CD8-positive, alpha-beta T cell (primary cell): ENCODE measurements at places on chromosomes 7 and 10. TPM values are rescaled to one million over a fixed set of nuclear protein-coding genes. Genes with fewer than 3 reads are reported as not detected.

DNA sequence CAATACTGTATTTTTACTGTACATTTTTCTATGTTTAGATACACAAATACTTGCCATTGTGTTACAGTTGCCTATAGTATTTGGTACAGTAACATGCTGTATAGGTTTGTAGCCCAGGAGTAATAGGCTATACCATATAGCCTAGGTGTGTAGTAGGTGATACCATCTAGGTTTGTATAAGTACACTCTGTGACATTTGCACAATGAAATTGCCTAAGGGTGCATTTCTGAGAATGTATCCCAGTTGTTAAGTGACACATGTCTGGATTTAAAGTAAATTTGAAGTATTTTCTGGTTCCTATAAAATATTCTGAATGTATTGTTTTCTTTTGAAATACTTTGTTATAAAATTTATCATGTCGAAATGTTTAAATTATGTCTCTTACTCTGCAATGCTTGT, 7.2 kb downstream of the CDK14 start:
- DNase-seq, result no peak

DNA sequence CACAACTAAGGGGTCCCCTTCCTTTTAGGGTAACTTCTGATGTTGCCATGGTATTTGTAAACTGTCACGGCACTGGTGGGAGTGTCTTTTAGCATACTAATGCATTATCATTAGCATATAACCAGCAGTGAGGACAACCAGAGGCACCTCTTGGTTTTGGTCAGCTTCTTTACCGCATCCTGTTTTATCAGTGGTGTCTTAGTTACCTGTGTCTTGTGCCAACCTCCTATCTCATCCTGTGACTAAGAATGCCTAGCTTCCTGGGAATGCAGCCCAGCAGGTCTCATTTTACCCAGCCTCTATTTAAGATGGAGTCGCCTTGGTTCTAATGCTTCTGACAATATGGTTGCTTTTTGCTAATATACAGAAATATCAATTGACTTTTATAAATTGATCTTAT, 54.9 kb downstream of the AHCYL2 start:
- no peak for DNase-seq

Gene ZNF12
- total RNA-seq, result 19.5 TPM

- no peak for DNase-seq
Observed at GRCh38 chr7:92767437-92767836, 68.9 kb downstream of the CDK6 start.
